ENCODE measurements at places on chromosomes 12 and 14.

DNA sequence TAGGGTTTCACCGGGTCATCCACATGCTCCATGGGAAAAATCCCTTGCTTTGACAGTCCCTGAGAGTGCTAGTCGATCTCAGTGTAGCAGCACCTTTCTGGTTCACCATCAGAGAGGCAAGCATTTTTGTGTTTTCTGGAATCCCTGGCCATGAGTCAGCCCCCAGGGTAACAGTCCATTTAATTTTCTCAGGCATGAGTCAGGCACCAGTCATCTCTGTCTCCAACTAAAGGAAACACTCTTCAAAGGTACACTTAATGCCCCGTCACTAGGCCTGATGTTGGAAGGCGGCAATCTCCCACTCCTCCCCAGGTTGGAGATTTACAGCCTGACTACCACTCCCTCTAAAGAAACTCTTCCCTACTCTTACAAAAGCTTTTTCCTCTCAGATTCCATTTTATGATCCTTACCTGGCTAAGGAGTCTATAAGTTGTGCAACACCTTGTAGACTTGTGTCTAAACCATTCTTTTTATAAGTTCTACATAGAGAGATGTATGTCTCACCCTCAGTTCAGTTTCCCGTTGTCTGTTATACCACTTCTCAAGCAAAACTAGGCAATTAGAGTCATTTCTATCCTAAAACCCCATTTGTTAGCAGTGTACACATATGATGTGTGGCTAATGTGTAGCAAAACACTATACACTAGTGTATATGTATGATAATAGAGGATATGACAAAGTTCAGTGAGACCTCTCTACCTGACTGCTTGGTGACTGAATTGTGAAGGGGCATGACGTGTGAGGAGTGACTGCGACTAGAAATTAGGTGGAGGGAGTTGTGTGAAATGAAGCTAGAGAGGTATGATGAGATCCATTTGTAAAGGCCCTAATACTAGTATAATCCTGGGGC lies 24.6 kb downstream of the TMEM19 start:
- DNase-seq, result no peak

DNA sequence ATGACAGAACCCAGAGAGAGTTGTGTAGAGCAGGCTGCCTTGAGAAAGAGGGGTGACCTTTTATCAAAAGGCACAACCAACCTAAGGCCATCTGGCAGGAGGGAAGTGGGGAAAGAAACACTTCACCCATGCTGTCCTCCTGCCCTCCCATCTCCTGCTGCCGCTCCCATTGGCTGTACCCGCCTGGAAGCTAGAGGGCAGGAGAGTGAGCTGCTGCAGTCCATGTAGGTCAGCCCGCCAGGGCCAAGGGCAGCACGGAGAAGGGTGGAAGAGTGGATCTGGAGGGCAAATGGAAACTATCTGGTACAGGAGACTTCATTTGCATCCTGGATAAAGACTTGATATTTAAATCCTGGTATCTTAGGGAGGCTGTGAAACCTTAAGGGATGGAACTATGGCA lies 11.5 kb upstream of the CABP1 start:
- no peak for DNase-seq

DNA sequence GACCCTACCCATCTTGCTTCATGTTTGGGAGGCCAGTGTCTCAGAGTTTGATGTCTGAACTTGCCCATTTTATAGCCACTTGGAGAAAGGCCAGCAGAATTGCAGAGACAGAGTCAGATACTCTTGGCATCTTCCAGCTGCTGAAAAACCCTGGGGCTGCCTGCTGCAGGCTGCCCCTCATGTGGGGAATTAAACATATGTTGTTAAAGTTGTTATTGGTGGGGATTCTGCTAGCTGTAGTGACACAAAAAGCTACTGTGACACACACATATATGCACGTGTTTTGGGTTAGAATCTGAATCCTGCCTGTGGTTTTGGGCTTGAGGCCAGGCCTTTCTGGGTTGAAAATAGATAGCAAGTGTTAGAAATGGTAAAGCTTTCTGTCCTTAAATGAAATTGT lies 1288.4 kb downstream of the AACS start:
- DNase-seq, result no peak

- no peak for DNase-seq
These were observed 7.6 kb downstream of the CLECL1 start for GRCh38 chr12:9725213-9725870.

GRCh38 chr12:34394211-34395055 lies 372.1 kb downstream of the ALG10 start:
- DNase-seq, result no peak

GRCh38 chr12:101430456-101430855 lies 22.9 kb upstream of the ARL1 start:
- DNase-seq, result no peak

DNA sequence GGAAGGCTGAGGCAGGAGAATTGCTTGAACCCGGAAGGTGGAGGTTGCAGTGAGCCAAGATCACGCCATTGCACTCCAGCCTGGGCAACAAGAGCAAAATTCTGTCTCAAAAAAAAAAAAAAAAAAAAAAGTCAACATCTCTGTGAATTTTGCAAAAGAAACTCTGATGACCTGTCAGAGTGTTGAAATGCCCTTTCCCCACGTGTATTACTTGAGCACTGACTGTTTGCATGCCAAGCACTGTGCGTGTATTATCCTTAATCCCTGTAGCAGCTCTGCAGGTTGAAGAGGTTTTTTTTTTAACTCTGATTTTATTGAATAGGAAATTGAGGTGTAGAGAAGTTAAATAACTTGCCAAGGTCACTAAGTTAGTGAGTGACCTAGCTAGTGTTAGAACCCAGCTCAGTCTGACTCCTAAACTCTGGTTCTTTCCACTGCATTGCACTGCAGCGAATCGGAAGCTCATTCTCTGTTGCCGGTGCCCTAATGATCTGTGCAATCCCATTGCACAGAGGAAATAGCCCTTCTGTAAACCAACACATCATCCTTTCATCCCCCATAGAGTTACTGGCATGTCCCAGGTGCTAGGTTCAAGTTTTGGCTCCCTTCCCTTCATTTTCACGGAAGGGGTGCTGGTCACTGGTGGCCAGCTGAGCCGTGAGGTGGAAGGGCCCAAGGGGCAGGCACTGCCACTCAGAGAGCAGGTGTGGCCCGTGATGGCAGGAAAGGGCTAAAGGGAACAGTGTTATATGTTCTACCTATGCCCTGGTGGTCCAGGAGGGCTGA lies 122.3 kb downstream of the EML1 start:
- DNase-seq, result no peak

DNA sequence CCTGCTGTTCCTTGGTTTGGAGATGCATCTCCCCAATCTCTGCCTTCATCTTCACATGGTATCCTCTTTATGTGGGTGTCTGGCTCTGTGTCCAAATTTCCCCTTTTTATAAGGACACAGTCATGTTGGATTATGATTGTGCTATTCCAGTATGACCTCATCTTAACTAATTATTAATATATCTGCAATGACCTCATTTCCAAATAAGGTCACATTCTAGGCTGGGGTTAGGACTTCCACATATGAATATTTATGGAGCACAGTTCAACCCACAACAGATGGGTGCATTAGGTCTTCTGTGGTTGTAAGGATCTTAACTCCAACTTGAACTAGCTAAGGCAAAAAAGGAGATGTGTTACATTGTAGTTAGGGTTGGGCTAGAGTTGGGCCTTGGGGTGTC lies 69.4 kb downstream of the ADCK1 start:
- no peak for DNase-seq

GRCh38 chr12:105057174-105057573 lies 27.1 kb downstream of the ALDH1L2 start:
- DNase-seq, result no peak

DNA sequence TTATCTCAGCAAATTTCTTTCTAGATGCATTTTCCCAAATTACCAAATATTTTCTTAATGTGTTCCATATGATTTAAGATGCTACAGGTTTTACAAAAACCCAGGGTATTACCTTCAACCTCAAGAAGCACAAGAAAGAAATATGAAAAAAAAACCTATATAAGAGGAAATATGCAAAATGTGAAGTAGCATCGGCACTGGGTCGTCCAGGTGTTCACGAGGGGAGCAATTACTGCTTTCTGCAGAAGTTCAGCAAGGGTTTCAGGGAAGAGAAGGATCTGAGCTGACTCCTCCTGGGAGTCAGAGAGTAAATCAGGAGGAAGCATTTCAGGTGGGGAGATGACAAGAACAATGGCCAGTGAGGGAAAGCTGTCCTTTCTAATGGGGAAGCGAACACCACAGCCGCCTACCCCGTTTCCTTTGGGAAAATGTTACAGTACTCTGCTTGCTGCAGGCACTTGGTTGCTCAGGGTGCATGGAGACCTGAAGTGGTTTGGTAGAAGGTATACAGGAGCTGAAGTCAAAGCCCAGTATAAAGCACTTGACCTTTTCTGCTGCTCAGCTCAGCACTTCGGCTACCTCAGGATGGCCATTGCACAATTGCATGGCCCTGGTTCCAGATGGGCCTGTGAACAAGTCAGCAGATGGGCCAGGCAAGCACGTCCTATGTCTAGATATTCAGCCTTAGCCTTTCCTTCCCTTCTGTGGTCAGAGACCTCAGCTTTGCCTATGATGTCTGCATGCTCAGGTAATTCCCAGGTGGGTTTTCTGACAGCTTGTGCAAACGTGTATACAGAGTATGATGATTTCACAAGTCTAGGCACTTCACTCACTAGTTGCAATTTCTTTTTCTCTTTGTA lies 155.6 kb downstream of the PAX9 start:
- DNase-seq, result no peak

DNA sequence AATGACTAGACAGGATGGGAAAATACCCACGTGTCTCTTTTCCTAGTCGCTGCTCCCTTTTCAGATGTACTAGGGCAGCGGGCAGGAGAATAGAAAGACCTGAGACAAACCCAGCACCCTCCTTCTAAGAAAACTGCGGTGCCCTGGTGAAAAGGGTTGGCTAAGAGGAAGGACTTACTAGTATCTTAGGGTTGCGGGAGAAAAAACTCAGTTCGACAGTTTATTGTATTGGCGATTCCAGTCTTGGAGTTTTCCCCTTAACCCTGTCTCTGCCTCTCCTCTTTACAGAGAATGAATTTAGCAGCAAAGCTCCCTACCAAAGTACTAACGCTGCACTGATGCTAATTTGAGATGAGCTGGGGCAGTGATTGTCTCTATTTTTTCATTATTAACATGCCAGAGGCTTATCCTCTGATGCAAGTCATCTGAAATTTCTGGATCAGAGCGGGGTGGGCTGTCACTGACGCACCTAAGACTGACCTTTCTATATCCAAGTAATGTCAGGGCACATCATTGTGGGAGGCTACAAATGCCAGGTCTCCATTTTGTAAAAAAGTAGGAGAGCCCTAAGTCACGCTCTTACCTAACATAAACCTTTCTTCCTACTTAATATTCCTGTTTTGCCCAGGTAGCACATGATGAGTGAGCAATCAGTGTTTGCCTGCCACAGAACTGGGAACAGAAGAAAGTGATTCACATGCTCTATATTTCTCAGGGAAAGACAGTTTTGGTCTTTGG lies 916 bp upstream of the PAWR start:
- DNase-seq, result no peak

- no peak for DNase-seq
These were observed 1.5 kb downstream of the ATP2B1 start for GRCh38 chr12:89706986-89707702.

DNA sequence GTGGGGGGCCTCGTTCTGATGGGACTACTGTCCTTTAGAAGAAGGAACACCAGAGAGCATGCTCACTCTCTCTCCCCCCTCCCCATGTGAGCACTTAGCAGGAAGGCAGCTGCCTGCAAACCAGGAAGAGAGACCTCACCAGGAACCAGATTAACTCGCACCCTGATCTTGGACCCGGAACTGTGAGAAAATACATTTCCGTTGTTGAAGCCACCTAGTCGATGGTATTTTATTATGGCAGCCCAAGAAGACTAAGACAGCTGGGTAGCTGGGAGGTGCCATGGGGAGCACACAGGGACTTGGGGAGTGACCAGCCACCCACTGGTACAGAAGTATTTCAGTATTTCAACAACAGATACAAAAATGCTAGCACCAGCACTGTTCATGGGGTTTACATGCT lies 59.0 kb downstream of the VCPKMT start:
- DNase-seq, result no peak

GRCh38 chr14:94077111-94077821 lies 3.7 kb downstream of the DDX24 start:
- DNase-seq, result no peak

DNA sequence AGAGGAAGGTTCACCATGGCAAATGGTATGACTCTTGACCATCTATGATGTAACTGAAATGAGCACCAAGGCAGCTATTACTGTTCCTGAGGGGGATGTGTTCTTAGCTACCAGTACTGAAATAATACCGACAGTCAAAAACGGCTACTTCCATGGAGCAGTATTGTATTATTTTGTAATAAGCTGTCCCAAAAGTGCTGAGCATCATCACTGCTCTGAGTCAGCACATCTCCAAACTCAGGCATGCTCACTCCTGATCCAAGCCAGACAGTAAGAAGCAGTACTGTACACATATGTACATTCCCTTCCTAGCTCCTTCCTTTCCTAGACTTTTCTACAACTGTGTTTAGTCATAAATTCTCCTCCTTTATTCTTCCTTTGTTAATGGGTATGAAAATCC lies 8.6 kb downstream of the VTI1B start:
- no peak for DNase-seq

DNA sequence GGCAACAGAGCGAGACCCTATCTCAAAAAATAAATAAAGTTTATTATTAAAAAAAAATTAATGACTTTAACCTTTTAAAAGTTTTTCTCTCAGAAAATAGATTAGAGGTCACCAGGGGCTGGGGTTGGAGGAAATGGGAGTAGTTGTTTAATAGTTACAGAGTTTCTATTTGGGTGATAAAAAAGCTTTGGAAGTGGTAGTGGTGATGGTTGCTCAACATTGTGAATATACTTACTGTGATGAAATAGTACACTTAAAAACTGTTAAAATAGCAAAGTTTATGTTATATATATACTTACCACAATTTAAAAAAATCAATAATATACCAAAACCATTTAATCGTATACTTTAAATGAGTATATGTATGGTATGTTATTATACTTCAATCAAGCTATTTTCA lies 59.6 kb downstream of the ARL6IP4 start:
- DNase-seq, result peak; percentile 29

DNA sequence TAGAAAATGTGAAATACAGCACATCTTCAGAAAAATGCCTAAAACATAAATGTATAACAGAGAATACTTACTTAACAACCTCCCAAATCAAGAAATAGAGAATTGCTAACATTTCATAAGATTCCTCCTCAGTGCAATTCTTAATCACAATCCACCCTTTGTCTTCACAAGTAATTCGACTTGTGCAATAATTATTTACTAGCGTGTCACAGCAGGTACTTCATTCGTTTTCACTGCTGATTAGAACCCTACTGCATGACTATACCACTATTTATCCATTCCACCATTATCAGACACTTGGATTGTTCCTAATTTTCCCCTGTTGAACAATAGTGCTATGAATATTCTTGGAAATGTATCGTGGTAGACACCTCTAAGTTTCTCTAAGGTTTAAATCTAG lies 64.9 kb upstream of the BBS10 start:
- DNase-seq, result no peak

DNA sequence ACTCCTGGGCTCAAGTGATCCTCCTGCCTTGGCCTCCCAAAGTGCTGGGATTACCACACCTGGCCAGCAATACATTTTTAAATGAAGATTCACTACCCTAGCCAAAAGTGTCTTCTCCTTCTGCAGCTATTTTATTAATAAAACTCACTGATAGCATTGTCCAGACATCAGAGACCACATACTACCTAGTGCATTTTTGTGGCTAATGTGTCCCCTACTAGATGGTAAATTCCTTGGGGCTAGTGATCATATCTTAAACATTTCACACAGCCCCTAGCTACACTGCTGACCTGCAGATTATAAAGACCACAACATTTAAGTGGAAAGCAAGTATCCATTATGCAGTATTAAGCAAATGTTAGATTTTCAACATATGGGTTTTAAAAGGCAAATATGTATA lies 17.0 kb downstream of the DTD2 start:
- no peak for DNase-seq

- no peak for DNase-seq
These were observed 186.8 kb downstream of the FUT8 start for GRCh38 chr14:65599375-65599774.

All from GF-D8 (cell line).